T1000 (cell line): ENCODE measurements at places on chromosomes 12 and 14.

DNA sequence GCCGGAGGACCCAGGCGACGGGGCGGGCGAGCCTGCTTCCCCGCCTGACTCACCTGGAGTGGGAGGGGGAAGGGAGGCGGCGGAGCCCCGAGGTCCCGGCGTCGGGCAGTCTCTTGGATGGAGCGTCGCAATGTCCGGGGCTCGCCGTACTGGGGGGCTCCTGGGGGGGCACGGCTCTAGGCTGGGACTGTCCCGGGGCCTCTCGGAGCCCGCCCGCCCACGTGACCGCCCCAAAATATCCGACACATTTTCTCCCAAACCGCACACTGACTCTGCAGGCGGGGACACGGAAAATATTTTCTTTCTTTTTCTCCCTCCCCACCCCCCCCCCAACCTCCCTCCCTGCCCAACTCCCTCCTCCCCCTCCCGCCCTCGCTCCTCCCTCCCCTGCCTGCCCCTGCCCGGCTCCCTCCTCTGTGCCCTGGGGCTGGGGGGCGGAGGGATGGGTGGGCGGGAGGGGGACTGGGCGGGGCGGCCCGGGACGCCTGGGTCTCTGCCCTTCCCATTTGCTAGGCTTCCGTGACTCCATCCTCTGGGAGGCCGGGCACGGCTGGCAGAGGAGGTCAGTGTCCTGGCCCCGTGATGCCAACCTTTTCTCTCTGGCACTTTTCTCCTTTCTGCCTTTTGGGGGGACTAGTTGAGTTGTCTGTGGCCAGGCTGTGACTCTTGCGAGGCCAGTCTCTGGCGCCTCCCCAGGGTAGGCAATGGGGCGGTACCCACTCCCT lies at the start of gene RARG:
TSS of gene RARG (minus strand) at position 289 of the 725 bp plus-strand sequence. CDS start 4,664 bp downstream, outside the sequence.
- peak; percentile 68 for DNase-seq

DNA sequence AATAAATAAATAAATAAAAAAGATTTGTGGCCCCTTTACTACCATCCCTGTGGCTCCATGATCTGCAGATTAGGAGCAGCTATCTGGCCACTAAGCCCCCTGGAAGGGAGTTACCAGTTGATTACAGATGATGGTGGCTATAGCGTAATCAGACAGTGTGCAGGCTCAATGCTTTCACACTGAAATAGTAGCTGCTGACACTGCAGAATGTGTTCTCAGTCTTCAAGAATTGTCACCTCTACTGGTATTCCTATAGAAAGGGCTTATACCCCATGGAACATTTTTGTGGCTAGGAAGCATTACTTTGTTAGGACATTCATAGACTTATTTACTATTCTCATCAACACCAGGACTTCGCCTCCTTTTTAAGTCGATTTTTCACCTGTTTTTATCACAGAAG lies 30.9 kb downstream of the DCAF4 start:
- no peak for DNase-seq

- peak; percentile 59 for DNase-seq
Measured at GRCh38 chr12:110109037-110109836, 14.9 kb upstream of the IFT81 start.

- no peak for DNase-seq
Measured at GRCh38 chr12:95787274-95787818, 3.2 kb downstream of the NTN4 start.

DNA sequence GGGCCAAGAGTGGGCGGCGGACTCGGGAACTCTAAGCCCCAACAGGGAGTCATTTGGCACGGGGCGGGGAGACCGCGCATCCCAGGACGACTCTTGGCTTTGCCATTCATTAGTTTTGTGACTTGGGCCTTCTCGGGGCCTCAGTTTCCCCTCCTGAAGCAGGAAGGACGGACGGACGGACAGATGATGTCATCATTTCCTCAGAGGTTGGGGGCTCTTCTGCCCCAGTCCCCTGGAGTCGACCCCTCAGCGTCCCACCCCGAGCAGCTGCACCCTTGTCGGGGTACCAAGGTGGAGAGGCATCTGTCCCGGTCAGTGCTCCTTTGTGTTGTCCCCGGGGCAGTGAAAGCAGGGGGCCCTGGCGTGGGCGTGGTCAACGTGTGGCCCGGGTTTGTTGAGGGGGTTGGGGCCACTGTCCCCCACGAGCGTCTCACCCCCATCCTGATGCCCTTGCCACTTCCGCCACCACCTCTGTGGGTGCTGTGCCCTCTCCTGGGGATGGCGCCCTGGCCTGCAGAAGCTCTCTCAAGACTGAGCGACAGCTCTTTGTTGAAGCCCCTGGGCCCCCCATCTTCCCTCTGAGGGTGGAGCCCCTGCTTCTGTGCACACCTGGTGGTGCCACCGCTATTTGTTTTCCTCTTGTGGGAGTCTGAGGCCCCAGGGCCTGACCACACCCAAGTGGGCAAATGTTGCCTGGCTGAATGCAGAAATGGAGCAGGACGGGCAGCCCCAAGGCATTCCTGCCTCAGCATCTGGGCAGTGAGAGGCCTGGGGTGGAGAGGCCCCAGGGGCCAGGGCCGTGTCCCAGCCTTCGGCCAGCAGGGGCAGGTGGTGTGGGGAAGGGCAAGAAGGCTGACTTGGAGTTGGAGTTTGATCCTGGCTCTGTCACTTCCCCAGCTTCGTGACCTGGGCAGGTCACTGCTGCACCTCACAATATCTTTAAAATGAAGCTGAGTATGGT lies 896 bp downstream of the HHIPL1 start:
- no peak for DNase-seq

- no peak for DNase-seq
Measured at GRCh38 chr12:107509421-107509820, 176.2 kb upstream of the PWP1 start.

- no peak for DNase-seq
Measured at GRCh38 chr14:85254711-85255110, 275.2 kb upstream of the FLRT2 start.

- DNase-seq = no peak
Measured at GRCh38 chr12:11969437-11970154, 101.1 kb upstream of the BCL2L14 start.

DNA sequence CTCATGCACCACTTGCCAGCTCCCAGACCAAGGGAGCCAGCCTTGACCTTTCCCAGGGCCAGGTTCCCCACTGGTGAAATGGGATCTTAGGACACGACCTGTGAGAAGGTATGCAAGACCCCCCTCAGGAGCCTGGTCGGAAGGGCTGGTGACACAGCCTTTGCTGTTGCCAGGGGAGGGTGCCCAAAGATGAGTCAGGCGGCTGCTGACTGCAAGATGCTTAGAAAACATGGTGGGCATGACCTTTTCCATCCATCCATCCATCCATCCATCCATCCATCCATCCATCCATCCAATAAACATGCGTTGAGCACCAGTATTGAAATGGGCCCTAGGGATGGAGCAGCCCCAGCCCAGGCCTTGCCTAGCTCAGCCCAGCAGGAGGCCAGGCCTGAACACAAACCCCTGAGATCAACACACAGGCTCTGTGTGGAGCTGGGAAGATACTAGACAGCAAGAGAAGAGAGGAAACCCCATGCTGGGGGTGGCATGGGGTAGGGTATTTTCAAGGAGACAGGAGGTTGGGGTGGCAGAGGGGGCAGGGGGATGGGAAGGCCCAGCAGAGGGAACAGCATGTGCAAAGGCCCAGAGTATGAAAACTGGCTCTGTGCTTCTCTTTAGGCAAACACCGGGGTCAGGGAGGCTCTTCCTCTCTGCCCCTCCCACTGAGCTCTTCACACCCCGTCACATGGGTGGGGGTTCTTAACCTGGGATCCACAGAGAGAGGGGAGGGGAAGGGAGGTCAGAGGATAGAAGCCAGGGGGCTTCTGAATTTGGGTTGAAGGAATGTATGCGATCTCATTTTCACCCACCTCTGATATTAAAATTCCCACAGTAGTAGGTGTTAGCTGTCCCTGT lies 26.2 kb upstream of the YY1 start:
- no peak for DNase-seq

DNA sequence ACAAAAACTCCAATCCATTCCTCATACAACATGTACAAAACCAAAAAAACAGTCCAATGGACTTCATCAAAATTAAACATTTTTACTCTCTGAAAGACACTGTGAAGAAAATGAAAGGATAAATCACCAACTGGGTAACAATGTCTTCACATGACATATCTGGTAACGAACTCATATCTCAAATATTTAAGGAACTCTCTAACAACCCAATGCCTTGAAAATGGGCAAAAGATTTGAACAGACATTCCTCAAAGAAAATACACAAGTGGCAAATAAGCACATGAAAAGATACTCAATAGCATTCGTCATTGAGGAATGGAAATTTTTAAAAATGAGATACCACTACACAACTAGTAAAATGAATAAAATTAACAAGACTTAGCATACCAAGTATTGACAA lies 198.7 kb upstream of the RASSF8 start:
- no peak for DNase-seq

- no peak for DNase-seq
Measured at GRCh38 chr12:18416412-18416811, 155.1 kb downstream of the PIK3C2G start.

- DNase-seq = no peak
Measured at GRCh38 chr14:68418174-68419118, 374.4 kb downstream of the ZFP36L1 start.

GRCh38 chr12:41944216-41944615 lies 200.5 kb downstream of the GXYLT1 start:
- DNase-seq = no peak

DNA sequence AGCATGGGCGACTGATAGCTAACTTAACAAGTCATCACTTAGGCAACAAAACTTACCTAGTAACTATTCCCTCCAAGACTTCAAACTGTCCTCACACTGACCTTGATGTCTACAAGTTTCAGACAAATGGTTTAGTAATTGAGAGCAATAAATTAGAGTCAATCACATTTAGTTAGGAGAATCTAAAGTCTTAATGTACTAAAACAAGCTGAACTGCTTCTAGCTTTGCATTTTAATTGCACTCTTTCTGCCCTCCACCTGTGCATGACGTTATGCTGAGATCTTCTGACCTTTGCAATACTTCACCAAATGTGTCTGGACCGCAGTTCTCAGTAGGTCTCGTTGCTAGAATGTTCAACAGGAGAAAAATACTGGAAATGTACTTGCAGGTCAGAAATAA lies 158.0 kb downstream of the PIK3C2G start:
- DNase-seq = no peak

- DNase-seq = no peak
Measured at GRCh38 chr12:41869432-41869831, 275.2 kb downstream of the GXYLT1 start.

DNA sequence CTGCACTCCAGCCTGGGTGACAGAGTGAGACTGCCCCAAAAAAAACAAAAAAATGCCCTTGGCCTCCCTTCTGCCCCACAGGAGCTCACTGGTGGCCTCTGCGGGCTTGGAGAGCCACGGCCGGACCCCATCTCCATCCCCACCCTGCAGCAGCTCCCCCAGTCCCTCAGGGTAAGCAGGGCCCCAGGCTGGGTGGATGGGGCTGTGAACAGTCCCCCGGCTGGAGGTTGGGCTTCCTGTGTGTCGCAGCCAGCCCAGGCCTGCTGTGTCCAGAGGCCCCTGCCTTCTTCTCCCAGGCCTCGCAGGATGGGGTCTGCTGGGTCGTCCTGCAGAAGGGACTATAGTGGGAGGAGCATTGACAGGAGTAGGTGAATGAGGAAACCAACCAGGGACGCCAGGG lies 15.4 kb upstream of the PUS1 start:
- DNase-seq = no peak

- DNase-seq = no peak
Measured at GRCh38 chr12:67193704-67194103, 75.5 kb upstream of the CAND1 start.

GRCh38 chr14:23080474-23080873 lies 14.5 kb downstream of the ACIN1 start:
- no peak for DNase-seq

GRCh38 chr14:80105488-80105994 lies 105.8 kb downstream of the DIO2 start:
- DNase-seq = no peak

- DNase-seq = no peak
Measured at GRCh38 chr12:101229841-101230241, 19.8 kb upstream of the SLC5A8 start.

DNA sequence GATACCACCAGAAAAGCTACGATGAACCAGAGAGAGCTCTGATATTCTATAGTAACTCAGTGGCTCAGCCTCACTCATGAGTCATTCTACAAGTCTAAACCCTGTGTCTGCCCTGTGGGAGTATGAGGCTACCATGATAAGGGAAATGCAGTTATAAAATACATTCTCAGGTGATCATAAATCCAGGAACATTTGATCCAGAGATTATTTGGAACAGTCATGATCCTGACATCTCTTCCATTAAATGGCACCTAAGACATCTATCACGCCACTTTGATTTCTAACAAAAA lies 202.6 kb upstream of the RASSF8 start:
- no peak for DNase-seq
